ENCODE measurements at places on chromosomes 1 and 21.

DNA sequence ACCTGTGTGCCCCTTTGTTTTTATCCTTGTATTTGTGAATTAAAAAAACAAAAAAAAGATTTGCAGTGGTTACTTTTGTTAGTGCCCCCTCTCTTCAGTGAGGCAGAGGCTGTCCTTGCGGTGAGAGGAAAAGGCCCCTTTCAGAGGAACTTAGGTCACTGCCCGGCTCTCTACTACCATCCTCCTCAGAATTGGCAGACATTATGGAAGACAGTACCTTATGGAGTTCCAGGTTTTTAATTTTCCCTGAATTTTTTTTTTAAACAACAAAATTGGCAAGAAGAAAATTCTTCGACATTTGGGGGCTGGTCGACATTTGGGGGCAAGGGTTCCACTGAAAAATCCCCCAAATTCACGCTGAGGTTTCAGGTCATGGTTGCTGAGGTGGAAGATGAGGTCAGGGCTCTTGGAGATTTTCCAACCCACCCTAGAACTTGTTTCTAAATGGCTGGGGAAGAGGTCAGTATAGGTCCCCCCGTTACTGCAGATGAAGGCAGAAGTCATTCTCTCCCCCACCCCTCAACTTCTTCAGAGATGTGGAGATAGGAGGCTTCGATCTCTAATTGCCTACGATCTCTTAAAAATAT, 5.3 kb downstream of the RXFP4 start:
- no peak for DNase-seq

DNA sequence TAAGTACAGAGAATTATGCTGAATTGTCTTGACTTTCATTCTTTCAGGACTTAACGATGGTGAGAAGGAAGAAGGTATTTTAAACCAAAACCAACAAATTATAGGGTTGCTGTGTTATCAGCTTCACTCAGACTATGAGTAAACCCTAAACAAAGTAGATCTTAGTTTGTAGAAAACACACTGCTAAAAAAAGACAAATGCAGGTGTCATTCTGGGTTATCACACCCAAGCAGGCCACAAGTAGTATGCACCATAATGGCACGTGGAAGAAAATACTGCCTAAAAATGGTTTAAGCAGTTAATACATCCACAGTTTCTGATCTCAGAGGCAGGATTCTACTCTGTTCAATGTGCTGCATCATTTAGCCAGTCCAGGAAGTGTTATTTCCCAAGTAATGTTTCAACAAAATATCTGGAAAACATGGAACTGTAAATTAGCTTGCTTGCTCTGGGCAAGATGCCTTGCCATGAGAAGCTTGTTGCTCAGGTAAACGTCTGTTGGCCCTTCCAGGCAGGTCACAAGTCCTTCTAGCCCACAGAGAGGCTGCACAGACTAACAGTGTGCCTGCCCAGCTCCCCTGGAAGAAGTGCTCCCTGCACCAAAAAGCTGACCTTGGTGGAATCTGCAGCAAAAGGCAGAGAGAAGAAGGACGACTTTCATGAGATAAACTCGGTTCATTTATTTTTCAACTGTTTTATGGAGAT, 4.1 kb downstream of the DIPK1A start:
- no peak for DNase-seq

DNA sequence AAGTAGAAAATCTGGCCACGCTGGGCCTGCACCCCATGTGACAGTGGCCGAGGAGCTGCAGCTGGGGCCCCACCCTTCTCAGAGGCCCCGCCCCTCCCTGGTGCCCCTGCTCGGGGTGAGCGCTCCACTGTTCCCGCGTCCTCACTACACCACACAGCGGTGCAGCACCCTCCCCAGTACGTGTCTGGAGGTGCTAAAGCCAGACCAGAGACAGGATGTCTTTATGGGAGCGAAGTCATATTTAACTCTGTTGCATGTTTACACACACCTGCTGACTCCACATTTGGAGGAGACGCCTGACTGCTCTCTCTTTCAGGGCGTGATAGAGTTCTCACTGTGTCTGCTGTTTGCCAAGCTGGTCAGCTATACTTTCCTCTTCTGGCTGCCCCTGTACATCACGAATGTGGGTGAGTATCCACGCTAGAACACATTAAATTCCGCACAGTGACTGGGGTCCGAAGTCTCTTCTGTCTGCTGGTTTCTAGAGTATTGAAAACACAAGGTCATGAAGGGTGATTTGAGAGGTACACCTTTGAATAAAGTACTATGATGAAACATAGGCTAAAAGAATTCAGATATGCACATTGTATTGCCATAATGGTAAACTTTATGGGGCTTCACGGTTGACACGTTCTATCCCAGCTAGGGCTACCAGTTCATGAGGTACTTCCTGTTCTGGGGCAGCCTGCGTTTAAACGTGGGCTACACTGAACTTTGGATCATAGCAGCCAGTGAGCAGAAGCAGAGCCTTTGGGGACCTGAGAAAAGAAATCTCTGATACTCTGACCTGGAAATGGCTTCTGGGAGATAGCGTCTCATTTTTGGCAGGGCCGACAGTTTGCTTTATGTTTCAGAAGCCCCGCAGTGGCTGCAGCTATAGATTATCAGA, 48.4 kb downstream of the SLC37A1 start:
- peak; percentile 75 for DNase-seq

DNA sequence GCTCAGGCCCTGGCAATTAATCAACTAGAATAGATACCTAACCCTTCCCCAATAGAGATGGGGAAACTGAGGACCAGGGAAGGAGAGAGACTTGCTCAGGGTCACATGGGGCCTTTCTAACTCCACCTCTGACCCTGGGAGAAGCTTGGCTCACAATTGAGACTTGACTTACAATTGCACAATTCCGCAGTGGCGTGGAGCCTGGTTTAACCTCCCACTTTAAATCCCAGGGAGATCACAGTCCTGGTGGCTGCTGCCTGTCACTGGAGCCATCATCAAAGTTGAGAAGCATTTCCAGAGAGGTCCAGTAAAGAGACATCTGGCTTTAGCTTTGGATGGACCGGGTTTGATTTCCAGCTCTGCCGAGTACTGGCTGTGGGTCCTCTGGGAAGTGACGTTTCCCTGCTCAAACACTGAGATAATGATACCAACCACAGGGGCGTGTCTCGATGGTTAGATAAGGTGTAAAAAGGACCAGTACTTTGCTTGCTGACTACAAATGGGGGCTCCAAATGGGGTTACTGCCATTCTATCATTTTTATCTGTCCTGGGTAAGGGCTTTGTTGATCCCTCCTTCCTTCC, 39.3 kb downstream of the TRIM62 start:
- DNase-seq: no peak

GRCh38 chr21:45154511-45155508, 80.4 kb downstream of the ADARB1 start:
- peak; percentile 16 for DNase-seq

- peak; percentile 29 for DNase-seq
Measured at GRCh38 chr1:226002667-226003501, 3.7 kb upstream of the SDE2 start.

GRCh38 chr1:98177751-98178150, 256.9 kb upstream of the DPYD start:
- no peak for DNase-seq

- no peak for DNase-seq
Measured at GRCh38 chr1:159005676-159006075, 4.0 kb upstream of the IFI16 start.

GRCh38 chr1:108059945-108060344, 95.0 kb upstream of the VAV3 start:
- DNase-seq: no peak

DNA sequence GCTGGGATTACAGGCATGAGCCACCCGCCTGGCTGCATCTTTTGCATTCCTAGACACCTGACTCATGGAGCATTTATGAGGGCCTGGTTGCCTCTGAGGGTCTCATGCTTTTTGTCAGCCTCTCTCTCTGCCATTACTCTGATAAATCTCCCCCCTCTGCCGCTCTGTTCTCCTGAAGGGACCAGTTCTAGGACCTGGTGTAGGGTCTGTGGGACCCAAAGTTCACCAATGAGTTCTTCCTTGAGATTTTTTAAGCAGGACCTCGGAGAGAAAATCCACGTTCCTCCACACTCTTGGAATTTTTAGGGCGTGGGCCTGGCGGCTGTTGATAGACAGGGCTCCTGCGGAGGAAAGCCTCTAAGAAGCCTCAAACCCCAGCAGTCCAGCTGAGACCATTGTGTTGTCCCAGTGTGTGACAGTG, 91.9 kb upstream of the ERRFI1 start:
- no peak for DNase-seq

GRCh38 chr1:153568367-153569099, 2.9 kb upstream of the S100A2 start:
- peak; percentile 99 for DNase-seq

DNA sequence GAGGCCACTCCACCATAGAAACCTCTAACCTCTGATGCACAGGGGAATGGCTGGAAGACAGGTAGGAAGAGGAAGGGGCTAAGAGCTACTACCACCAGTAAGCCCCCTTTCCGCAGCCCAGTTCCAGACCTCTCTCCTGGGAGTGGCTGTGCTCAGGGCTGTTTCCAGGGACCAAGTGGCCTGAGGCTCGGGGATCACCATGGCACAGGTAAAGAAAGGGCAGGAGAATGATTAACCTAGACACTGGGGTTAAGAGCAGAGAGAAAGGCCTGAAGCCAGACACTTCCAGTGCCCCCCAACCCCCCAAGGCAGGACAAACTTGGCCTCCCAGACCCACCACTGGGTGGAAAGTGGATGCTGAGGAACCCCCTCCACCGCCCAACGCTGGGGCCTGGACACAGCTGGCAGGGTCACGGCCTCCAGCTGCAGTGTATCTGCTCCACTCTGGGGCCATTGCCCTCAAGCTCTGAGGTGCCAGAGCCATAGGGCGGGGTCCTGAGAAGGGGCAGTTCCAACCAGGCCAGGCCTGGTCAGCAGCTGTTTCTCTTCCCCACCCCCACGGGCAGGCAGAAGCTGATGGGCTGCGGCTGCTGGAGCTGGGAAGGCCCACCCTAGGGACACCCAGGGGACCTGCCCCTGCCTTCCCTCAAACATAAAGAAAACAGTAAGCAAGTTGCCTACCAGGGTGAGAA, 2.6 kb downstream of the TAGLN2 start:
- no peak for DNase-seq

DNA sequence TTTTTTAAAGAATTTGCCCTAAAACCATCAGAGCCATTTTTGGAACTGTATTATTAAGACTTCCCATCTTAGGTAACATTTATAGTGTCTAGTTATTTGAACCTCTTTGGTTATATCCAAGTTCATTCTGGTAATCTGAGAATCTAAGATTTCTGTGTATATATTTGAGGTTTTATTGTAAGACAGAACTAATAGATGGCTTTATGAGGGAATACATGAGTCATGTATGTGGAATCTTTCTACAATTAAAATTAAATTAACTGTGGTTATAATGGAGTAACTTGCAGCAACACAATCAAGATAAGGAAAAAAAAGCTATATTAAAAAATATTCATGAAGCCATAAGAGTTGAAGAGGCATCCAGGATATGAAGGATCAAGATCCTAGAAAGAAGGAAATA, 92.1 kb downstream of the UBE2U start:
- DNase-seq: no peak

GRCh38 chr1:169565335-169566271, 20.7 kb downstream of the F5 start:
- DNase-seq: no peak

GRCh38 chr1:221149111-221149510, 269.9 kb downstream of the HLX start:
- no peak for DNase-seq

GRCh38 chr1:84644472-84644871, 45.8 kb downstream of the SSX2IP start:
- DNase-seq: no peak

- DNase-seq: no peak
Measured at GRCh38 chr1:53063744-53064515, 1.9 kb downstream of the PODN start.

- DNase-seq: peak; percentile 86
Measured at GRCh38 chr1:47436304-47436978, 1.4 kb upstream of the FOXD2 start.

DNA sequence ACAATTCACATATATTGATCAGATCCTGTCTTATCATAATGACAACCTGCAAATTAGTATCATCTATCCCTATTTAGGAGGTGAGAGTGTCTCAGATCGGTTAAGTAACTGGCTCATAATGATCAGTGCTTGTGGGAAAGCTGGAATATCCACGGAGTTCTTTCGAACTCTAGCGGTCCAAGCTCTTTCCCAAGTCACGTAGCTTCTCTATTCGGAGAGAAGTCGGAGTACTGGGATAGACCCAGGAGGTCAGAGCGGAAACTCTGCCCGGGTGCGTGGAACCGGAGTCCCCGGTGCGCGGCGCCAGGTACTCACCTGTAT, 339 bp downstream of the PTGS2 start:
- no peak for DNase-seq

GRCh38 chr1:58879464-58879863, 95.6 kb upstream of the JUN start:
- DNase-seq: no peak

DNA sequence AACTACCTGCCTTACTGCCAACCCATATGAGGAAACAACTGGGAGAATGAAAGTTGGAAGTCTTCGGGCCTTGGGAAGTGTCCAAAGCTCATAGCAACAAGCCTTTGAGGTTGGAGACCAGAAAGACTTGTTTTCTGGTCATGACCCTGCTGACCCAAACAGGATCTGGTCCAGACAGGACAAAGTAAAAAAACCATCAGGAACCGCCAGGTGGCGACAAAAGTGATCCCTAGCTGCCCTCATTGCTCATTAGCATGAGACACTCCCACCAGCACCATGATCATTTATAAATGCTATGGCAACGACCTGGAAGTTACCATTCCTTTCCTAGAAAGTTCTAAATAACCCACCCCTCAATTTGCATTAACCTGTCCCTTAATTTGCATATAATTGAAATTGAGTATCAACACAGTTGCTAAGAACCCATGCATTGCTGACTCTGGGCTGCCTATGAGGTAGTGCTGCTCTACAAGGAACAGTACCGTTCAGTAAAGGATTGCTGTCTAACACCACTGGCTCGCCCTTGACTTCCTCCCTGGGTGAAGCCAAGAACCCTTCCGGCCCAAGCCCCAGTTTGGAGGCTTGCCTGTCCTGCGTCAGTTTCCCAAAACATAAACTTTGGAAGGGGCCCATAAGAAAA, 89.0 kb downstream of the URB2 start:
- peak; percentile 27 for DNase-seq

- no peak for DNase-seq
Measured at GRCh38 chr1:39940253-39940652, 14.7 kb upstream of the MFSD2A start.

DNA sequence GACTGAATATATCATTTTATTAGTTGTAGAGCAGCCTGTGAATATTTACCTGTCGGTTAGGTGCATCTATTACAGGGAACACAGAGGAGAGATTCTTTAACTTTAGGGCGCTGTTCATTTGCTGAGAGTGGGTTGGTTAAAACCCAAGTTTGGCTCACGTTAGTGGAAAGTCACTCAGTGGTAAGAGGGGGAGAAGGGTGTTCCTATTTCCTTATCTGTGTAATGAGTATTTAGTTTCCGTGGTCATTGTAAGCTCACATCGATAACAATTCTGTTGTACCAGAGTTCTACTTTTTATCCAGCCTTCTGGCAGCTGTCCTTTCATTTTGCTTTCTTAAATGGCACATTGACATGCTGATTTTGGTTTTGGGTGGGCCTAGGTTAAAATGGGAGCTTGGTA, 773.2 kb upstream of the ADAMTS5 start:
- DNase-seq: no peak
